ENCODE measurements at places on chromosomes 3 and 15.

DNA sequence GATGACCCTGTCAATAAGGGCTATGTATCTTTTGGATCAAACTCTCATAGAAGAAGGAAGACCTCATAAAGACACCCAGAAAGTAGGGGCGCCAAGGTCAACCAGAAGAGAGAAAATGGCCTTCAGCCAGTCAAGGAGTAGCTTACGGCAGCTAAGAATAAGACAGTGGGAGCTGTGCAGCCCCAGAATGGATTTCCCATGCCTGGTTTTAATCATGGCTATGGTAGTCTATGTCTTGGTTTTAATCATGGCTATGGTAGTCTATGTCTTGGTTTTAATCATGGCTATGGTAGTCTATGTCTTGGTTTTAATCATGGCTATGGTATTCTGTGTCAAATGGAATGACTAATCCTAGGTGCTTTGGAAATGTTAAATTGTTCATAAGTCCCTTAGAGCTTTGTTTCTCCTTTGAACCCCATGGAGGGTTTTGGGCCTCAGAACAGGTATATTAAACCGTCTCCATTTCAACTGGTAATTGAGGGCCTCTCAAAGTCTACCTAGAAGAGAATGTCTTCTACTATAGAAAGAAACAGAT, 742.0 kb upstream of the CFAP20DC start:
- no peak for DNase-seq

GRCh38 chr3:188567478-188568195, 413.7 kb downstream of the LPP start:
- no peak for DNase-seq

DNA sequence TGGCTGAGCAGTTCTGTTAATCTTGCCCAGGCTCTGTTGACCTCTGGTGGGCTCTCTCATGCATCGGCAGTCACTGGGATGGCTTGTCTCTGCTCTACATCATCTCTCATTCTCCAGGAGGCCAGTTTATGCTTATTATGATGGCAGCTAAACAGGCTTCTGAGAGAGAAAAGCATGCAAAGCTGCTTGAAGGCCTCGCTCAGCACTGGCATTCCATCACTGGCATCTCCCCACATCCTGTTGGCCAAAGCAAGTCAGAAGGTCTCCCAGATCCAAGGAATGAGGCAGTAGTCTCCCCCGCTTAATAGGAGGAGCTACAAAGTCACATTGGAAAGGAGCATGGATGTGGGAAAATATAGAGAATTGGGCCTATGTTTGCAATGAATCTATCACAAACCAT, 212.6 kb downstream of the ZNF621 start:
- DNase-seq: no peak

GRCh38 chr3:127233371-127233770, 40.4 kb downstream of the PRR23E start:
- DNase-seq: no peak

DNA sequence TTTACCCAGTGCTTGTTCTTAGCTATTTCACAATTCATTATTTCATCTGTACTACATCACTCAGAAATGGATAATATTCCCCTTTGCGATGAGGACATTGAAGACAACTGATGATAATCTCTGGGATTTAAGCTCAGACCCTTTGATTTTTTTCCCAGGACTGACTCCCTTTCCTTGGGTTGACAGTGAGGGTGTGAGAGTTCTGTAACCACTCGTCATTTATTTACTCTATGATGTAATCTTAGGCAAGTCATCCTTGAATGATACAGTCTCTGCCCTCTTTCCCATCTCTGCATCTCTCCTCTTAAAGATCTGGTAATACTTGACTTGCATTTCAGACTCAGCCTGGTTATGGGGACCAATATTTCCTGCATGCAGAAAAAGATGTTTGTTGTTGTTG, 1041.7 kb downstream of the AGBL1 start:
- DNase-seq: no peak

DNA sequence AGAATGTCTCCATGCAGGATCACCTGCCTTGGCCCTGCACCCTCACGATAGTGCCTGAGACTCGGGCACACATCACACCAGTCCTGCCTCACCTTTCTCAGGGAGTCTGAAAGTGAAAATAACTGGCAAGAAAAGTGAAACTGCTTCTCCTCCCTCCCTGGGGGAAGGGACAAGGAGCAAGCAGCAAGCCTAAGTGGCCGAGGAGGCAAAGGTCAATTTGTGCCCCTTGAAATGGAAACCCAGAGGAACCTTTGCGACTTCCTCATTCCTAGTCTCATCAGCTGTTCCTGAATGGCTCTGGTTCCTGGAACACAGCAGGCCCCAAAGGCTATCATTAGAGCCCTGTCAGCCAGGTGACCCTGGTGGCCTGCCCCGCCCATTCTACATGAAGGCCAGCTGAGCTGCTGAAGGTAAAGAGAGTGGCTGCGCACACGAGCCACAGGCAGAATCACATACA, 28.0 kb upstream of the SLCO2A1 start:
- no peak for DNase-seq

DNA sequence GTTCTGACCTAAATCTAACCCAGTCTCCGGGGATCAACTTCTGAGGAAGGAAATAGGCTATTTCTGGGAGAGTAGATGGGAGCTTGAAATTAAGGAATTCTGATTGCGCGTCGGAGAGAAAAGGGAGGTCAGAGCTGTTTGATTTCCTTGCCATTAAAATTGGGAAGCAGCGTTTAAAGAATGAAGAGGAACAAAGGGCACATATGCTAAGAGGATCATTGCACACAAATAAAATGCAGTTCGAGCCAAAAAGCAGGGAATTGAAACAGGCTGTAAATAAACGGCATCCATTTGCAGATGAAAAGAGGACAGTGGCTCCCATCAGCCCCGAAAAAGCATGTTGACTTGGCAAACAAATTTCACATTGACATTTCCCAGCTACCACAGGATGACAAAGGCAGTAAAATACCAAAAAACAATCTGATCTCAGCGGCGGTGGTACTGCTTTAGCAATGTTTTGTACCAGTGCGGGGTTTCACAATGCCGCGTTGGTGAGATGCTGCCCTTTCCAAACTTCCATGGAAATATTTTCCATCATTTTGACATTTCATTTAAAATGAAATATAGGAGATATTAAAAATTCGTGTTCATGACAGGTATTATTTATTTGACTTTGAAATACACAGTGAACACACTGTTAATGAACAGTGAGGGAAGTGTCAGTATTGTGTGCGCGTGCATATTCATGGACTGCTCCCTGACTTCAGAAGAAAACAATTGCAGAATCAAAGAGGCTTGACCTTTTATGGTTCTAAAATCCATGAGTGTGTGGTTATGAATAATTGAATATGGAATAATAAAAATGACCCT, 108.8 kb downstream of the SQOR start:
- DNase-seq: no peak

- DNase-seq: no peak
Observed at GRCh38 chr3:31890007-31890406, 91.1 kb downstream of the OSBPL10 start.
